ENCODE measurements at places on chromosomes 4 and X.

DNA sequence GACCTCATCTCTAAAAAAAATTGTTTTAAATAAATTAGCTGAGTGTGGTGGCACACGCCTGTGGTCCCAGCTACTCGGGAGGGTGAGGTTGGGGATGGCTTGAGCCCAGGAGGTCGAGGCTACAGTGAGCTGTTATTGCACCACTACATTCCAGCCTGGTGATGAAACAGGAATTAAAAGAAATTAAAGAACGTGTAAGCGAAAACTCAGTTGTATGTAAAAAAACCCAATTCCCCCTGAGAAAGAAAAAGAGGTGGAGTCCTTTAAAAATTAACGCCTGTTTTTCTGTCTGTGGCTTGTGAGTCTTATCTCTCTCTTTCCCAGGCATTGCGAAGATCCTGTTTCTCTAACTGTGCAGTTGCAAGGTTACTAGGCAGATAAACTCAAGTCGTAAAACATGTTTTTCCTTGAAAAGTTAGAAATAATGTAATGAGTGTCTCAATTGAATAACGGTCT lies 22.1 kb downstream of the EPGN start:
- no peak for DNase-seq

DNA sequence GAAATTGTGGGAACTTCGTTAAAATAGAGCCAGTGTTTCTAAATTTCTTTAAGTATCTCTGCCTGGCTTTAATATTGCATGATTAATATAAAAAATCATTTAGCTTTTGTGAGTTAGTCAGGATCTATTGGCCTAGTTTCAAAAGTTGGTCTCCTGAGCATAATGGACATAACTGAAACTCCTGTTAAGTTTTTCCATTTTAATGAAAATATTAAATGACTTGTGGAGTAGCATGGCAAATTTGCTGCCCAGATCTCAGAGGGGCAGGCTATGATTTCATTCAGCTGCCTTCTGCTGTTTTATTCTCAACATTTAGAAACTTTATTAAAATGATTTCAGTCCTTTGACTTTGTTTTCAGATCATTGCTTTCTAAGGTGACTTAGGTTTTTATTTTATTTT lies 962.9 kb upstream of the GRID2 start:
- DNase-seq: no peak

GRCh38 chr4:9691238-9692065 lies 90.0 kb upstream of the DRD5 start:
- DNase-seq: peak; percentile 74

DNA sequence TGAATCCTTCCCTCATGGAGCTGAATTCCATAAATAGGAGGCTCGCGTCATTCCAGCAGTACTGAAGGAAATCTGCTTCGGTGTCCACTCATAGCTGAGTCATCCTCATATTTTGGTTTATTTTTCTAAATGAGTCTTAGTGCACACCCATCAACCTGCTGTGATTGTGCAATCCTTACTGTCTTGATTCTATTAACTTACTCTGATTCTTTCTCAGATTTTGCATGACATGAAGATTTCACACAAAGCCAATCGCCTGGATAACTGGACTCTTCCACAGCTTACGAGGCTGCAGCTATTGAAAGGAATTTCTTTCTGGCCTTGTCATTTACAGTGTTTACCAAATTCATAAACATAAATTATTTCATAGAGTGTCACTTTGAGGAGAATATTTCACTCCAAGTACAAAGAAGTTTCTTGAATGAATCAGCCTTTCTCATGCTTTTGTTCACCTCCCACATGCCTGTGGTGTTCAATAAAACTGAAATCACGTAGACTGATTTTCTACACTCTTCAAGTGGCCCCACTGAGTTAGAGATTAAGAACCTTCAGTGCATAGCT lies 207.6 kb upstream of the SLITRK2 start:
- DNase-seq: no peak

GRCh38 chrX:34584781-34585180 lies 72.3 kb downstream of the TMEM47 start:
- DNase-seq: no peak

DNA sequence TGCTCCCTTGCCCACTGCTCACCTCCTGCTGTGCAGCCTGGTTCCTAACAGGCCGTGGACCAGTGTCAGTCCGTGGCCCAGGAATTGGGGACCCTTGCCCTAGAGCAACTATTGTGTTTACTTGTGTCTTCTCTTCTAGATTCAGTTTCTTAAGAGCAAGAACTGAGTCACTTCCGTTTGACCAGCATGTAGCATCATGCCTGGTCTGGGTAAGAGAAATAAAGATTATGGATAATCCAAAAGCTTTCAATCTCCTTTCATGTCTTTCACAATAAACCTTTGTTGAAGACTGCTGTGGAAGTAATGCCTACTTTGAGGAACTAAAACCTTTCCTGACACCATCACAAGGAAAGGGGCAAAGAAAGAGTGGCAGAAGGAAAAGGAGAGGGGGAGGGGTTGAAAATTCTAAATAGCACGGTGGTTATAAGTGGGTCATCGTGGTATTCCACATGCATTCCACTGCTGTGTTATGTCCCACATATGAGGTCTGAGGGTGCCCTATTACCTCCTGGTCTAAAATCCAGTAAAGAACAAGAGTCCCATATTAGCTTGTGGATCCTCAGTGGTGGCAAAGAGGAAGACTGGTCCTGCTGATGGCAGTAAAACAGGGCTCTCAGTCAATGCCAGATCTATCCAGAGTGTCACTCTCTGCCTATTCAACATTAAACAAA lies 133.4 kb downstream of the RASL11B start:
- DNase-seq: no peak

GRCh38 chr4:80252427-80252826 lies 14.0 kb upstream of the FGF5 start:
- DNase-seq: no peak

- DNase-seq: no peak
These were observed 83.8 kb upstream of the MAML3 start for GRCh38 chr4:140237616-140238350.

DNA sequence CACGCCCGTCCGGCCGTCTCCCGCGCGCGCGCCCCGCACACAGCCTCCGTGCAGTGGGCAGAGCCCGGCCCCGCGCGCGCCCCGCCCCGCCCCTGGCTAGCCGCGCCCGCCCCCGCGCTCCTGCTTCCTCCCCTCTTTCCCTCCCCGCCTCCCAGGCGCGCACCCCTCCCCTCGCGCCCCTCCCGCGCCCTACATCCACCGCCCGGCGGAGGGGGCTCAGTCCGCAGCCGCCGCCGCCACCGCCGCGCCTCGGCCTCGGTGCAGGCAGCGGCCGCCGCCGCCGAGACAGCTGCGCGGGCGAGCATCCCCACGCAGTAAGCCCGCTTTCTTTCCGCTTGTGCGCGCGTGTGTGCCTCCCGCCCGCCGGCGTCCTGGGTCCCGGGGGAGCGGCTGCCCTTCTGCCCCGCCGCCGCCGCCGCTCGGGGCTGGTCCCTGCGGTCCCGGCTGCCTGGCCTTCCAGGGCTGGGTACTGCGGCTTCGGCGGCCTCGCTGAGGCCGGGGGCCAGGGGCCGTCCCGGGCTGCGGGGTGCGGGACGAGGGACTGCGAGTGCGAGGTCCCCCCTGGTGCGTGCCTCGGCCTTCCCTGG lies at the start of gene FHL1:
Gene FHL1, plus strand, starts transcription at position 219 of the 587 bp plus-strand sequence.
- DNase-seq: peak; percentile 35

- DNase-seq: no peak
These were observed 9.4 kb upstream of the COPS4 start for GRCh38 chr4:83025563-83025962.

DNA sequence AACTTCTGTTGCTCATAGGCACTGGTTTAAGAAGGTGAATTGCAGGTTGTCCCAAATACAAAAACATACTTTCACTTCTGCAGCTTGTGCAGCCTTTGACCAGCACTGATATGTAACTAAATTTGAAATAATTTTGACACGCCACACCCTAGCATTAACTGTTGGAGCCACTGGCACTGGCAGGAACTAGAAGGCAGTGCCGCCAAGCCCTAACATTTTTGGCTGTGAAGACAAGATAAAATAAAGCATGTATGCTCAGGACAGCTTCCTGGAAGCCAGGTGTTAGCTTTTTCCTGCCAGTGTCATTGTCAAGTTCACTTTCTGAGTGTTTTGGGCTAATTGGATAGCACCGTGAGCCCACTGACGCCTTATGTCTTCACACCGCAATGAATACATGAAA lies 65.3 kb upstream of the FBXW7 start:
- no peak for DNase-seq

- DNase-seq: no peak
These were observed 7.8 kb upstream of the ZBTB33 start for GRCh38 chrX:120242813-120243212.

DNA sequence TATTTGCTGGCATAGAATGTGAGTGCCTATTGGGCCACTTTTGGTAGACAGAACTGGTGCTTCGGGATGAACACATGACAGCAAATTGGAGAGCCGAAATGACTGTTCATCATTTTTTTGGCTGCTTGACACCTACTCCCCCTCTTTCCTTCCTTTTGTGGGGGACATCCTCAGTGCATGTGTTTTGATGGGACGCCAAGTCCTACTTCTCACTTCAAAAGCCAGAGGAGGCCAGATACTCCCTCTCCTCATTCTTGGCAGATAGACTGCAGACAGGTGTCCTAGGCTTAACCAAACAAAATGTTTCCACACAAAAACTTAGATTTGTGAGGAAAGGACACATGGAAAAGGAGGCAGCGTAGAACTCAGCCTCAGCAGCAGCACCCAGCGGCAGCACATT lies 62.4 kb downstream of the DCHS2 start:
- no peak for DNase-seq

DNA sequence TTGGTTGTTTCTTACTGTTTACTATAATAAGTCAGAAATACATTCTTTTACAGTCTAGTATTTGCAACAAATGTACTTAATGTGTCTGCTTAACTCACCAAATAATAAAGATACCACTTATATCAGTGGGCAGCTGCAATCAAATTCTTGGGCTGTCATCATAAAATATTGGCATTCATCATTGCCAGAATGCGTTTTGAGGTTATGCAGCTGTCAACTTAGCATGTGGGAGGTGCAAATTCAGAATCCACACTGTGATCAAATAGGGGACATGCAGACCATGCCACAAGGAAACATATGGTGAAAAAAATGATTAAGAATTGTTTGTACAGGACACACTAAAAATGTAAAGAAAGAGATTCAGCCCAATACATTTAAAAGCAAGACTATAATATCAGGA lies 86.5 kb downstream of the HCCS start:
- no peak for DNase-seq

GRCh38 chr4:15779809-15780208 lies 1.7 kb downstream of the CD38 start:
- DNase-seq: no peak
